ENCODE measurements at places on chromosomes 13 and 19.
A peak's percentile ranks its signal among the peaks of the same experiment; 100 is the strongest.

- no peak for DNase-seq
Observed at GRCh38 chr19:44943801-44944249, 1.8 kb downstream of the APOC4 start.

DNA sequence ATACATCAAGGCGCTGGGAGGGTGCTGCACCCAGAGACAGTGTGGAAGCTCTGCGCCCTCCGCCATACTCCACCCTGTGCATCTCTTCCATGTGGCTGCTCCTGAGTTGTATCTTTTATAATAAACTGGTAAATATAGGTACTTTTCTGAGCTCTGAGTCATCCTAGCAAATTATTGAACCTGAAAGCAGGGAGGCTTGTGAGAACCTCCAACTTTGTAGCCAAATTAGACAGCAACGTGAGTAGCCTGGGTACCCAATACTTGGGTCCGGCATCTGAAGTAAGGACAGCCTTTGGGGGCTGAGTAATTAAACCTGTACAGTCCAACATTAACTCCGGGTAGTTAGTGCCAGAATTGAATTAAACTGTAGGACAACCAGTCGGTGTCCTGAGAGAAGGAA is 57.4 kb downstream of the RUBCNL start:
- no peak for DNase-seq

DNA sequence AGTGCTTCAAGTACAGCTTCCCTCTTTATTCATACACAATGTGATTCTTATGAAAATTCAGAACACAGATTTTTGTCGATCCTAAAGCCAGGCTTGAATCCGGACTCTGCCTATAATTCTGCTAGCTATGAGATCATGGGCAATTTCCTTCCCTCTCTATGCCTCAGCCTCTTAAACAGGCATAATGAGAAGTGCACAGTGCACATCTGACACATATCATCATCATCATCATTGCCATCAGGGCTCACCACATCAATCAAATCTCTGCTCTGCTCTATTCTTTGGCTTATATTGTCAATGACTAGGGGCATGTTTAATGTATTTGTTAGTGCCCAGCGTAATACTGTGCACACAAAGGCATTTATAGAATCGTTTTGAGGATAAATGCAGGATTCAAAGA is 269.1 kb downstream of the ABCC4 start:
- DNase-seq: no peak

DNA sequence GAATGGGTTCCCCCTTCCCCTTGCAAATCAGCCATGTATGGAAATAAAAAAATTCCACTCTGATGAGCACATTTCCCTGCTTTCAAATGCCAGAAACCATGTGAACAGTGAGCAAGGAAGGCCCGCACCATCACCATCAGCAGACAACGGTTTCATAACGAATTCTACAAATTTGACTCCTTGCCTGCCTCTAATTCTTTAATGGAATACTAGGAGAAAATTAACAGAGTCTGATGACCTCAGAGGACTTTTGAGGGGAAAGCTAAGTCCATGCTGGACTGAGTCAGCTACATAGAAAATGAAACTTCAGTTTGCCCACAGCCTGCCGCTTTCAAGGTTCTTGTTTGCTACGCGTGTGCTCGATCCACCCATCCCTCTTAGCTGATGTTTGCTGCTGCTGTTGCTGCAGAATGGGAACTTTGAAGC is 46.7 kb upstream of the KL start:
- peak; percentile 53 for DNase-seq

DNA sequence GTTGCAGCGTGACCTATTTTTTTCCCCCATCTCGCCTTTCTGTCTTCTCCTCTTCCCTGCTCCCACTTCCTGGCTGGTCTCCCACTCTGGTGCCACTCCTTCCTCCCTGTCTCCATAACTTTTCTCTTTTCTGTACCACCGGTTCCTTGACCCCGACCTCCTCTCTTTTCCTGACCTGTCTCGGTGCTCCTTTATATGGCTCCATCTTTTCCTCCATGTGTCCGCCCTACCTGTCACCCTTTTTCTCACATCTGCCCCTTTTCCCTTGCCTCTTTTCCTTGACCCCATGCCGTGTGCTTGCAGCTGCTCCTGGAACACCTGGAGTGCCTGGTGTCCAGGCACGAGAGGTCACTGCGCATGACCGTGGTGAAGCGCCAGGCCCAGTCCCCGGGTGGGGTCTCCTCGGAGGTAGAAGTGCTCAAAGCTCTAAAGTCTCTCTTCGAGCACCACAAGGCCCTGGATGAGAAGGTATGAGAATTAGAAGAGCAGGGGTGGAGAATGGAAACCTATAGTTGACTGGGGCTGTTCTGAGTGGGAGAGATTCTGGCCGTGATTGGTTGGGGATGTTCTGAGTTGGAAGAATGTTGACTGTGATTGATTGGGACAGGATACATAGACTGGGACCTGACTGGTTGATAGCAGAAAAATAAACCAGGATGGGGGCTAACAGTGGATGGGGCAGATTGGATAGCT is 9.3 kb downstream of the PPFIA3 start:
- DNase-seq: no peak

DNA sequence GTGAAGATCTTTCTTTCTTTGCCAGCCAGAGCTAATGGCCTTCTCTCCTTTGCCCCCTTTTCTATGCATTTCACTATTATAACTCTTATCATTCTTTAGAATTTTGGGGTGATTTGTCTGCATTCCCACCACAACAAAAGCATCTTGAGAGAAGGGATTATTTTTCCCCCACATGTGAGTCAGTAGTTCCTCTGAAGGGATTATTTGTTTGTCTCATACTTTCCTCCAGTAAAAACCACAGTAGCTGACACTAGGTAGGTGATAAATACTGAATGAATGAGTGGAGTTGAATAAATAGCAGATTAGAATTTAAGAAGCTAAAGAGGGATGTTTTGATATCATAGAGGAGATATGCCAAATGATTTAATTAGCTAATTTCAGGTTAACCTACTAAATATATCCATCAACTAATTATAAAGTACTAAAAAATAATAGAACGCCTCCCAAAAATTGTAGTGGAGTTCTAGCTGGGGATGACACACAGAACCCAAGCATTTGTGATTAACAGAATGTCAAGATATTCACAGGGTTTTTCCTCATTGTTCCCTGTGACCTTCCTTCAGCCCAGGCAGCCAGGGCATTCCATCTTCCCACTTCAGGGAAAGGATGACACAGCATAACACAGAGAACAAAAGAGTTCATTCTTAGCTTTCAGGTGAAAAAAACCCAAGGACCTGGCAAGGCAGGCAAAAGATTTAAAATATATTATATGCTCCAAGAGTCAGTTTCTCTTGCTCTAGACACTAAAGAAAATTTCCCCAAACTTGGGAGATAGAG is 3.5 kb upstream of the TBC1D4 start:
- no peak for DNase-seq
